Right ventricle myocardium inferior (tissue), 1 donor: ENCODE measurements at places on chromosomes 2 and 18.

DNA sequence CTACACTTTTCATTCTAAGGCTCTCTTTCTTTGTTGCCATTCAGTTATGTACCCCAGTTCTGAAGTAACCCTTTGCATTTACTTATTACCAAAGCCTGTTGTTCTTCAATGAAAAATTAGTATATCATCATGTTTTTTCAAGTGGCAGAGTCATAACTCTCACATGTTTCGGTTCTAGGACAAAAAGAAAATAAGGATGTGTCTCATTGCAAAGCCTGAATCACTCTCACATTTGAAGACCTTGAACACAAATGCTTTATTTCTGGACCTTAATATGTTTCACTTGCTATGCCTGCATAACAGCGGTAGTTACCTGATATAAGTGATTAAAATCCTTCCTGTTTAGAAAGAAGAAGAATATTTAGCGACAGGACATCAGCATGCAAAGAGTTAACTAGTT, 49.1 kb downstream of the ZEB2 start:
- DNase-seq = no peak

DNA sequence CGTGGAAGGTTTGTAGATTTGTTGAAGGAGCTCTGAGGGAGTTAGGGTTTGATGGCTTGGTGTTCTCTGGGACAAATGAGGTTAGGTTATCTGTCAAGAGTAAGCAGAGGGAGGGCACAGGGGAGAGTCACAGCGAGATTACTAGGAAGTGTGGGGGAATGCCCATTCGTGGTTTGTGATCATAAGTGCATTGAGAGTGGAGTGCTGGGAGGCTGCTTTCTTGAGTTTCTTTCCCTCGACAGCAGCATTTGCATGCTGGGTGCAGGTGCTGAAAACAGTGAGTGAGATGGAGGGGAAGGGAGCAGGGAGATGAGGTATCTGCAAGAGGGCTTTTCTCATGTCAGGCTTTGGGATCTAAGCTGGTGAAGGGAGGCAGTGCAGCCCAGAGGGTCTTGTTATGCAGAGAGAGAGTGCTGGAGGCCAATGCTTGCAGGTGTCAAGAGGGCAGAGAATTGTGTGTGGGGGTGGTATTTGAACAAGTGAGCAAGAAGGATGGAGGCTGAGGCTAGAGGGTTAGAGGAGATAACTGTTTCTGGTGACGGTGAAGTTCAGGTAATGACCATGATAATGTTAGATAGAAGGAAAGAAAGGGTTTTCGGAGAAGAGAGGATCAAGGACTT, 8.8 kb downstream of the RALB start:
- no peak for DNase-seq

DNA sequence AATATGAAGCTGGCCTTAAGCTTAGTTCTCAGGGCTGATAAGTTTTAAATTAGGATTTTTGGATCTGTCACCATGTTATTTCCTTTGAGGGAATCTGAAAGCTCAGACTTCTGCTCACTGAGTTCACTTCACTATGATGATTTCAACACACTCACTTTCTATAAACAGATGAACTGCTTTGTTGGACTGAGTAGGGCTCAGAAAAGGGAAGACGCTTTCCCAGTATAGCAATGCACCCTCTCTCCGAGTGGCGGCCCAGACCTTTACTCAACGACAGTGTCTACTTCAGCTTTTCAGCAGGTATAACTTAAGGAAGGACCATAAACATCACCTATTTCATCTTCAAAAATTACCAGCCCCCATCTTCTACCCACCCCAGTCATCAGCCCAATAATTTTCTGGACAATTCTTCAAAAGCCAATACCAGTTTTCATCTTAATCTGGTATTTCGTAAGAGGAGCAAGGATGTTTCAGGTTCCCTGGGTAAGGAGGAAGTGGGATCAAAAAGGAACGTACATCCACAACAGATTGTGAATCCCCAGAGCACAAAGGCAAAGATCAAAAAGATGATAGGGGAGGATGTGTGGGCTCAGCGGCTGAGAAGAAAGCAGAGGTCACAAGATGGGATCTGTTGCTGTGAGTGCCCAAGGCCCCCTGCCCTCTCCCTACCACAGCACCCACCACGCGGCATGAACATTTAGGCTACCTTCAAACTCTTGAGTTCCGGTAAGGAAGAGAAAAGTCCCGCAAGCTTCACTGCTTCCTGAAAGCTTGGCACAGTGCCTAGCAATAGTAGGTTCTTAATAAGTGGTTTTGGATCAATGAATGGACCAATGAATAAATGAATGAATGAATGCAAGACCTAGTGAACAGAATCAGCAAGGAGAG, 41.9 kb downstream of the LPIN2 start:
- DNase-seq = no peak

DNA sequence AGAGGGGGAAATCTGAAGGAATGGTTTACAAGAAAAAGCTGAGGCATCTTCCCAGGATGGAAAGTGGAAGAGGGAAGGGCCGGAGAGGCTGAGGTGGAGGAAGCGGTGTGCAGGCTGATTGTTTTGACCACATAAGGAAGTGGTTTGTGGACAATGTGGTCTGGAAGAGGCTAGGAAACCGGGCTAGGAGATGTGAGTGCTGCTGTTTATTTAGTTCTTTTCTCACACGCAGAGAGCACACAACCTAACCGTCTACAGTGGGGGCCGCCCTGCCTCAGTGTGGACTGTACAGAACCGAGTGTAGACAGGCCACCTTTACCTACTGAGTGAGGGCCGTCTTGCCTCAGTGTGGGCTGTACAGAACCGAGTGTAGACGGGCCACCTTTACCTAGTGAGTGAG, 251.7 kb upstream of the PXDN start:
- no peak for DNase-seq

- no peak for DNase-seq
Observed at GRCh38 chr2:29530281-29530680, 391.1 kb downstream of the ALK start.

- DNase-seq = no peak
Observed at GRCh38 chr2:162591403-162592083, 247.0 kb downstream of the KCNH7 start.

GRCh38 chr18:60684843-60685513, 312.4 kb upstream of the MC4R start:
- DNase-seq = no peak

DNA sequence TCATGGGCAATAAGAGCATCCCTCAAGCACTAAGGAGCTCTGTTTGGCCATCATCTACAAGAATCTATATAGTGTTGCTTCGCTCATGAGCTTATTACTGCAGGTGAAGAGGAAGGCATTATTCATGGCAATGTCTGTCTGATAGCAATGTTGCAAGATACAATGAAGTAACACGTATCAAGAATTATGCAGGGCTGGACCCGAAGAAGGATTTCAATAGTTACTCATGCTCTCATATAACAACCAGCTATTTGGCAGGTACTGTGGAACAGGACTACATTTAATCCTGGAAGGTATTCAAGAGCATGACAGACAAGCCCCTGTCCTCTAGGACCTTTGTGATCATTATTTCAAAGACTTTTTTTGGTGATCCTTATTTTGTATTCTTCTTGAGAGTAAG, 109.6 kb downstream of the LAMA3 start:
- no peak for DNase-seq

DNA sequence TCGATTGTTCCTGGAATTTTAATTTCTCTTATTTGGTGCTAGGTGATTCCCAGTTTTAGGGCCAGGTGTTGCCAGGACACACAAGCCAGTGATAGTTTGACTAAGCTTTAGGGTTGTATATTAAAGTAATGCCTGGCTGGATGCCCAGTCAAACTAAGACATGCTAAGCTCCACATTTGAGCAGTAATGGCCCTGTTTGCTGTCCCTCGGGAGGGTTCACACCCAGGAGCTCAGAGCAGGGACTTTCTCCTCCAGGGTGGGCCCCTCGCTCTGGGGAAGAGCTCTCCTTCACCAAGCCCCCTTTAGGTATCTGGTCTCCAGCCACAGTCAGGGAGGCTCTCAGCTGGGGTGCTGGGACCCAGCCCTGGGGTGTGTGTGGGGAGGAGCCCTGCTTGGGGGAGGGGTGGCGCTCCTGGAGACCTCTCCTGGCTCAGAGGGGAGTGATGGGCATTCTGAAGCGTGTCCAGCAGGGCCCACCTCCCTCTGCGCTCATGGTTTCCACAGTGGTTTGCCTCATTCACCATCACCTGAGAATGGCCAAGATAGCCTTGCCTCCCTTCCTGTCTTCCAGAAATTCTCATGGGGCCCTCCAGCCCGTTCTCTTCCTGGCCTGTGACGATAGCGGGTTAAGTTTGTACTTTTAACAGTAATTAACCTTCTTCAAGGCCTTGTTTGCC, 31.7 kb downstream of the INPP4A start:
- no peak for DNase-seq

GRCh38 chr2:231373786-231374349, 21.6 kb upstream of the B3GNT7 start:
- DNase-seq = peak; percentile 9

DNA sequence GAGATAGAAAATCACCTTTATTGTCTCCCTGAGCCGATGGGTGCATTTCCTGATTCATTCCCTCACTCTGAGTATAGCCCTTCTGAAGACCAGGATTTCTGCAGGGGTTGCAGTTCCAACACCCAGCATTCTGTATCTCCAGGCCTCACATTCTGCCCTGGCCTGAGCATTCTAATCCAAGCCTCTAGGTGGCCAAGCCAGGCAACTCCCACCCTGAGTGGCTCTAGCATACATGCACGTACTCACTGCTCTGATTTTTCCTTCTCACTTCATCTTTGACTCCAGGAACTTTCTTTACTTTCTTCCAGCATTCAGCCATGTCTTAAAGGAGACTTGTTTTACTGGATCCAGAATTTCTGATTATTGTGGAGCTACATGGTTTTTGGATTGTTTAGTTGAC, 100.7 kb upstream of the STK39 start:
- DNase-seq = no peak

- no peak for DNase-seq
Observed at GRCh38 chr2:218307415-218308090, 15.2 kb upstream of the TMBIM1 start.

GRCh38 chr2:222595581-222595980, 60.3 kb downstream of the FARSB start:
- DNase-seq = no peak

GRCh38 chr2:177822941-177823340, 249.6 kb downstream of the PDE11A start:
- DNase-seq = no peak

DNA sequence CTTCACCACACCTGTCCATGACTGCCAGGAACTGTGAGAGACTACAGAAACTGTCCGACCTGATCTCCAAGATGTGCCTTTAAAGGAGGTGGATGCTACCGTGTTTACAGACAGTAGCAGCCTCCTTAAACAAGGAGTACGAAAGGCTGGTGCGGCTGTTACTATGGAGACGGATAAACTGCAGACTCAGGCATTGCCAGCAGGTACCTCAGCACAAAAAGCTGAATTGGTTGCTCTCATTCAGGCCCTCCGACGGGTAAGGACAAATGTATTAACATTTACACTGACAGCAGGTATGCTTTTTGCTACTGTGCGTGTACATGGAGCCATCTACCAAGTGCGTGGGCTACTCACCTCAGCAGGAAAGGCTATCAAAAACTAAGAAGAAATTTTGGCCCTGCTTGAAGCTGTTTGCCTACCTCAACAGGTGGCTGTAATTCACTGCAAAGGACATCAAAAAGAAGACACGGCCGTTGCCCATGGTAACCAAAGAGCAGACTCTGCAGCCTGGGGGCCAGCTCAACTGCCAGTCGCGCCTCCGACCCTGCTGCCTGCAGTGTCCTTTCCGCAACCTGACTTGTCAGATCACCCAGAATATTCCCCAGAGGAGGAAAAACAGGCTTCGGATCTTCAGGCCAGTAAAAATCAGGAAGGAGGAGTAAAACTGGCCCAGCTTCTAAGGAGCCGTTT, 30.9 kb downstream of the SKA1 start:
- DNase-seq = no peak

DNA sequence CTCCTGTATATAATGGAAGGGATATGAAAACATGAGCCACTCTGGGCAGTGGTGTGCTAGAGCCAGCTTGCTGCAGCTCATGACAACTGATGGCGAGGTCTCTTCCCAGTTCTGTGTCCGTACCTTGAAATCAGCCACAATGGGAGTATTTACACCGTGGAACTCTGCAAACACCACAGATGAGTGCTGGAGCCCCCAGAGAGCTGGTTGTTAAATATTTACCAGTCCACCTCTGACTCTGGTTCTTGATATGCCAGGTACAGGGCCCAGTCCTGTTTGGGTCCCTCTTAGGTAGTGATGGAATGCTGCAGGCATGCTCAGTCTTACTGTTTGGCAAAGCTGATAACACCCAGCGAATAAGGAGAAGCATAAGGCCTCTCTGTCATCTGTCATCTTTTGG, 116.1 kb upstream of the GLI2 start:
- no peak for DNase-seq

DNA sequence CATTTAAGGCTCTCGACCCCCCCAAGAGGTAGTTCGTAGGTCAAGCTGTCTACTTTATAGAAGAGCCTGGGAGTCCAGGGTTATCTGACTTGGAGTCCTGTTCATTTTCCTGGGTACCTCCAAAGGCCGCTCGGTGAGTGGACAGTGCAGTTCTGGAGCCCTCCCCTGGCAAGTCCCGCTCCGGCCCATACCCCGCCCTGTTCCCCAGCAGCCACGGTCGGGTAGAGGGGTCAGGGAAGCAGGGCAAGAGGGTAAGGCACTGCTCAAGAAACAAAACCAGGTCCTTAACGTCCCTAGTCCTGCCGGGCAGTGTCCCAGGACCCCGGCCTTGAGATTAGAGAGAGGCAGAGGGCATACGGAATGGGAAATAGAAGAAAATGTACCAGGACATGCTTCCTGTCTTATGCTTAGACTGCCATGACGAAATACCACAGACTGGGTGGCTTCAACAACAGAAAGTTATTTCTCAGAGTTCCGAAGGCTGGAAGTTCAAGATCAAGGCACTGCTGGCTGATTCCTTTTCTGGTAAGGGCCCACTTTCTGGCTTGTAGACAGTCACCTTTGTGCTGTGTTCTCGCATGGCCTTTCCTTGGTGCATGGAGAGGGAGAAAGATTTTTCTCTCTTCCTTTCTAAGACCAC, 5.4 kb upstream of the HPCAL1 start:
- DNase-seq = no peak

DNA sequence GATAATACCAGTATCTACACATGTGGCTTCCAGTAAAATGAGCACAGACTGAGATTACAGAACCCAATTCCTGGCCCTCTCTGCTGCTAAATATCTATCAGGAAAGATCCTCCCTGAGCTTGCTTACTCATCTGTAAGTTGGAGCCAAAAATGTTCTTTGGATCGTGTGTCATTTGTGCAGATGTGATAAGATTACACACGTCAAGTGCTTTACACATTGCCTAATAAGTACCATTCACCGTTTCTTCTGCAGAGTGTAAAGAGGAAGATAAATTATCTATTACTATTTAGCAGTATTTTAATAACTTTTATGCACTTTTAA, 23.2 kb upstream of the SLC20A1 start:
- DNase-seq = no peak

GRCh38 chr2:223459328-223459939, 142.7 kb downstream of the SCG2 start:
- DNase-seq = no peak

- no peak for DNase-seq
Observed at GRCh38 chr2:124264551-124265091, 239.5 kb downstream of the CNTNAP5 start.

GRCh38 chr2:216838151-216838550, 21.7 kb downstream of the TNP1 start:
- DNase-seq = no peak
